Frontal cortex (tissue), 4 donors: ENCODE measurements at places on chromosomes 13 and 19. TPM values are rescaled to one million over a fixed set of nuclear protein-coding genes. Genes with fewer than 3 reads are reported as not detected.
A peak's percentile ranks its signal among the peaks of the same experiment; 100 is the strongest.

DNA sequence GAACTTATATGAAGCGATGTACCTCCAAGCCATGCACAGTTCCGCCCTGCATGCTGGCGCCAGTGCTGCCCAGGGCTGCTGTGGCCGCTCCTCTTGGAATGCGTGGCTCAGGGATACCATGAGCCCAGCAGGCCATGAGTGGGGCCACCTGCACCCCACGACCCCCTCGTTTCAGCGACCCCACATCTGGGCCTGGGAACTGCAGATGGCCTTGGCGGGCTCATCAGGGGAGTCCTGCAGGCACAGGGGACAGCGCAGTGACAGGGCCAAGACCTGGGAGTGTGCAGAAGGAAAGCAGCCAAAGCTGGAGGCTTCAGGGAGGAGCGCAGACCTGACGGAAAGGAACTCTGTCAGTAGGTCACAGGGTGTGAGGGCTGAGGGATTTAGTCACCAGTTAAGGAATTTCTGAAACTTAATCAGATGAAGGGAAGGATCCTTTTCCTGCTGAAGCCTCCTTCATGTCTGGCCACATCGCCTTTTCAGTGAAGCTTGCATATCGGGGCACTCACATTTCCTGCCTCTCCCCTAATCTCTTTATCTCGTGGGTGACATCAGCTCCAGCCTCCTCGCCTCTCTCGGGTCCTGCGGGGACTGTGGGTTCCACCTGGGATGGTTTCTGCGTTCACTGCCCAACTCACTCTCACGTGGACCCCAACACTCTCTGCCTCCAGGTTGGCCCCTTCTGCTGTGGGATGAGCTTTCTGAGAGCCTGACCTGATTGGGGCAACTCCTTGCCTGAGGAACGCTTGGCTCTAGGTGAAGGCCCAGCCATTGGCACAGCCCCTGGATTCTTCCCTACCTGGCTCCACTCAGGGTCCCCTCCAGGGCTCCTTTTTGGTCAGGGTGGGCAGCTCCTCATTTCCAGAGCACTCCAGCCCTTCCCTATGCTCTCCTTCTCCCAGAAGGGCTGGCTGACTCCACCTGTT, 123.5 kb downstream of the CRYL1 start:
- DNase-seq, result no peak

- peak; percentile 84 for DNase-seq
Observed at GRCh38 chr19:37719111-37719926, at the start of gene ZNF607. TSS of gene ZNF607 (minus strand) at chr19:37719761. CDS start at chr19:37711618, 8,143 bp downstream.

GRCh38 chr13:42707048-42707447, 74.3 kb upstream of the FAM216B start:
- no peak for DNase-seq

DNA sequence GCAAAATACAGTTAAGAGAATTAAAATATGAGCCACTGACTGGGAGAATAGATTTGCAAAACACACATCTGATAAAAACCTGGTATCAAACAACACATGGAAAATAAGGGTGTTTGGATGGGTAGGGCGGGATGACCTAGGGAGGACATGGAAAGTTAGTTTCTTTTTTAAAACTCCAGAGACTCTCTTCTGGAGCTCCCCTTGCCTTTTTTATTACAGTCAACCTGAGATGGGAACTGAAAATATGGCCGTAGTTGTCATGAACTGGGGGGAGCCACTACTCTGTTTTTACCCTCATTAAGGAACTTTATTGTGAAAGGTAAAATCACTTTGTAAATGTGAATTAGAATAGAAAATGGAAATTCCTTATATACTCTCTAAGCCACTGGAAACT, 113.0 kb downstream of the ATP11A start:
- DNase-seq, result no peak

- DNase-seq, result no peak
Observed at GRCh38 chr13:52366291-52366690, 39.7 kb downstream of the THSD1 start.

- no peak for DNase-seq
Observed at GRCh38 chr13:38814331-38814730, 127.5 kb downstream of the FREM2 start.

DNA sequence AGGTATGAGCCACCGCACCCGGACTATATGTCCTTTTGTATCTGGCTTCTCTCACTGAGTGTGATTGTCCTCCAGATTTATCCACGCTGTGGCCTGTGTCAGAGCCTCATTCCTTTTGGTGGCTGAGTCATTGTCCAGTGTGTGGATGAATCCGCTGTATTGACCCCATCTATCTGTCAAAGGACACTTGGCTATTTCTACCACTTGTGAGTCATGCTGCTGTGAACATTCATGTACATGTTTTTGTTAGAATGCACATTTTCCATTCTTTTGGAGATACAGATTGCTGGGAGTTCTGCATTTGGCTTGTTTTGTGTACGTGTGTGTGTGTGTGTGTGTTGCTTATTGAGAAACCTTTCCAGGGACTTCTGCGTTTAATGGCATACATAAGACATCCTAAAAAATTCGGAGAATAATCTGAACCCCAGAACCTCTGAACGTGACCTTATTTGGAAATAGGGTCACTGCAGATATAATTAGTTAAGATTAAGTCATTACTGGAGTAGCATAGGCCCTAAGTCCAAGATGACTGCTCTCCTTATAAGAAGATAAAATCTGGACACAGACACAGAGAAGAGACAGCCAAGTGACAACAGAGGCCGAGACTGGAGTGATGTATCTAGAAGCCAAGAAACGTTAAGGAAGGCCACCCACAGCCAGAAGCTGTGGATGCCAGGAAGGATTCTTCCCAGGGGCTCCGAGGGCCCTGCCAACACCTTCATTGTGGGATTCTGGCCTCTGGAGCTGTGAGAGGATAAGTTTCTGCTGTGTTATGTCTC, 4.9 kb upstream of the GIPC3 start:
- DNase-seq, result no peak

DNA sequence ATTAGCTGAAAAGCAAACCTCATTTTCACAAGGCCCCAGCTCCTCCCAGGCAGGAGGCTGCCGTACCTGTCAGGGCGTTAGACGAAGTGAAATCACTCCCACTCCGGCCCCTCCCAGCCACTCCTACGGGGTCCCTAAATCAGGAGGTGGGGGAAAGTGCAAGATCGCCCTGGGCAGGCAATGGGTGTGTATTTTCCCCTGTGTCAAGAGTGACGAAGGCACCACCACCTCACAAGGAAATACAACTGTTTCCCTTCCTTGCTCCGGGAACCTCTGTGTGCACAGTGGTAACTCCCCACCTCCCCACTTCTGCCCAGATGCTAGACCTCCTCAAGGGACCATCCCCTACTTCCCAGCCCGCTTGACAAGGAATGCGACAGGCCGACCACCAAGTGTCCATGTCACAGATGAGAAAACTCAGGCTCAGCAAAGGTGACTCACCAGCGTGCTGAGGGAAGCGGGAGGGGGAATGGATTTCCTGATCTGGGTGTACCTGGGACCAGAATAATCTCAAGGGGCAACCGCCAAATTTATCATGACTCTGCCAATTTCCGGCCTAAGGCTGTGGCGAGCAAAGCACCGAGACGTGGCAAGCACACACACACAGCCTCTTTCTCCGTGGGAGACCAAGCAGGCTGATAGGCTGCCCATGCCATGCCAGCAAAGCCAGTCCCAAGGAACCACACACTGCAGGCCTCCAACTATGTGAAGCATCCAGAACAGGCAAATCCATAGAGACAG, 7.3 kb downstream of the PPP6R1 start:
- DNase-seq, result no peak

GRCh38 chr13:76703621-76704288, 182.4 kb downstream of the KCTD12 start:
- DNase-seq, result no peak

- no peak for DNase-seq
Observed at GRCh38 chr19:5045029-5045428, 76.1 kb downstream of the KDM4B start.

DNA sequence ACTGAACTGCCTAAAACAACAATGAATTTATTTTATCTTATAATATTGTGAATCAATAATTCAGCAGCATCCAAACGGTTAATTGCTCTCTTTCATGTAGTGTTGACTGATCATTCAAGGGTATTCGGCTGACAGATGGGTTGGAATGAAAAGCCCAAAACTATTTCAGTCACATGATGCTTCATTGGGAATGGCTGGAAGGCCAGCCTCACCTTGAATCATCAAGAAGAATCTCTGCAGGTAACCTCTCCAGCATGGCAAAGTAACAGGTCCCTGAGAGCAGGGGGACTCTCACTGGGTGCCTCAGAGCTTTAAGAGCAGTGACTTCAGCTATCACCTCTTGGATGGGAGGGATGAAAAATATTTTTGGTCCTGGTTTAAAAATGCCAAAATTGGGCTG, 1395.7 kb downstream of the OLFM4 start:
- DNase-seq, result no peak

DNA sequence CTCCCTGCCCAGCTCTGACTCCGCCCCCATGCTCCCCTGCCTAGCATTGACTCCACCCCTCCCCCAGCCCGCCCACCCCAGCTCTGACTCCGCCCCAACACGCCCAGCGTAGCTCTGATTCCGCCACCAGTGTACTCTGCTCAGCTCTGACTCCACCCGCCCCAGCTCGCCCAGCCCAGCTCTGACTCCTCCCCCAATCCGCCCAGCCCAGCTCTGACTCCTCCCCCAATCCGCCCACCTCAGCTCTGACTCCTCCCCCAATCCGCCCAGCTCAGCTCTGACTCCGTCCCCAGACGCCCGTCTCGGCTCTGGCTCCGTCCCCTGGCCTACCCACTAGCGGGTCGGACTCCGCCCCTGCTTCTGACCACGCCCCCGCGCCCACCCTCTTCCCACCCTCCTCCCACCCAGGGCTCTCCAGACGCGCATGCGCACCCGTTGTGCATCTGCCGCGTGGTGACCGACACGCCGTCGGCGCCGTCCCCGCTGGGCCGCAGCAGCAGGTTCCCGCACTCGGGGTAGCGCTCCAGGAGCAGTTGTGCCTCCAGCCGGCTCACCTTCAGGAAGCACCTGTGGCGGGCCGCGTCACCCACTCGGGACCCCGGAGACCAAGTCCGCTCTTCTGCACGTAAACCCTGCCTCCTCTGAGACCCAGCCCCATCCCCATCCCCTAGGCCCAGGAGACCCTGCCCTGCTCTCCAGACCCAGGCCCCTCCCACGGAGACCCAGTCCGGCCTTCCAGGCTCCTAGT, 10.2 kb downstream of the STAP2 start:
- DNase-seq, result peak; percentile 98

DNA sequence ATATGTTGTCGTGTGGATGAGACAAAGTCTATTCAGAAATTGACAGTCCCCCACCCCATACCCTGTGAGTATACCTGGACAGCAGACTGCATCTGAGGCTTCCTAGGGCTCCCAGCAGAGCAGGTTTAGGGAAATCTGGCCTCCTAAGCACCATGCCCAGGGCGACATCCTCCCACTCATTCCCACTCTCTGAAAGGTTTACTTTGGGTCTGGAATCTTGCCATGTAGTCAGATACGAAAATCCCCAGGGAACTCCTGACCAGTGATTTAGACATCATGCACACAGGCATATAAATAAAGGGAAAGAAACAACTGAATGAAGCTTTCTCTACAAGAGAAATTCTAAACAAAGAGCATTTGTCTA, 717 bp upstream of the NALCN start:
- DNase-seq, result no peak

DNA sequence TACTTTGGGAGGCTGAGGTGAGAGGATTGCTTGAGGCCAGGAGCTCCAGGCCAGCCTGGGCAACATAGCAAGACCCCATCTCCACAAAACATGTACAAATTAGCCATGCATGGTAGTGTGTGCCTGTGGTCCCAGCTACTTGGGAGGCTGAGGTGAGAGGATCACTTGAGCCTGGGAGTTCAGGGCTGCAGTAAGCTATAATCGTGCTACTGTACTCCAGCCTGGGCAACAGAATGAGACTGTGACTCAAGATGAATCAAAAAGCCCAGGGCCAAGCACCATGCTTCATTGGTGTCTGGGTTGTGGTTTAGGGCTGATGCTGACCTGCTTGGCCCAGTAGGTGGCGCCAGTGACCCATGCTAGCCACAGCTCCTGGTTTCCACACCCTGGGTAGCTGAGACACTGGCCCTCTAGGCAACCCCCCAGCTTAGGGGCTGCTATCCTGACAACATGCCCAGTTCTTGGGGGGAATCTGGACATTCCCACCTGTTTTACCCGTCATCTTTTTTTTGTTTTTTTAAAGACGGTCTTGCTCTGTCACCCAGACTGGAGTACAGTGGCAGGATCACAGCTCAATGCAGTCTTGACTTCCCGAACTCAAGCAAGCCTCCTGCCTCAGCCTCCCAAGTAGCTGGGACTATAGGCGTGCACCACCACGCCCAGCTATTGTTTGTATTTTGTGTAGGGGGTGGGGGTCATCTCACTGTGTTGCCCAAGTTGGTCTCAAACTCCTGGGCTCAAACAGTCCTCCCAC, 5.5 kb downstream of the CCDC124 start:
- peak; percentile 90 for DNase-seq

DNA sequence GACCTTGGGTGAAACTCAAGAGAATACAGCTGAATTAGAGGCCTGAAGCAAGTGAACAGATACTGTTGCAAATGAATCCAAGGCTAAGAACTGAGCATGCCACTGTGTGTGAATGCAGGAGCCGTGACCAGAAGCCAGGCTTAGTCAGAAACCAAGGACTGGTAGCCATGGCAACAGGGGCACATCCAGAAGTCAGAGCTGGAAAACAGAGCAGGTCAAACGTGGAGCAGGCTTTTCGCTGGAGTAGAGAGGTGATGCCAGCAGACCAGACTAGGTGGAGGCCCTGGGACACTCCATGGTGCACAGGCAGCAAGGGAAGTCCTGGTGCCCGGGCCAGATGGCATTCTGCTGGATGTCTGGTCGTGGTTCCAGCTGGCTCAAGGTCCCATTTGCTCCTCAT, 564.1 kb downstream of the PCDH9 start:
- DNase-seq, result peak; percentile 8

DNA sequence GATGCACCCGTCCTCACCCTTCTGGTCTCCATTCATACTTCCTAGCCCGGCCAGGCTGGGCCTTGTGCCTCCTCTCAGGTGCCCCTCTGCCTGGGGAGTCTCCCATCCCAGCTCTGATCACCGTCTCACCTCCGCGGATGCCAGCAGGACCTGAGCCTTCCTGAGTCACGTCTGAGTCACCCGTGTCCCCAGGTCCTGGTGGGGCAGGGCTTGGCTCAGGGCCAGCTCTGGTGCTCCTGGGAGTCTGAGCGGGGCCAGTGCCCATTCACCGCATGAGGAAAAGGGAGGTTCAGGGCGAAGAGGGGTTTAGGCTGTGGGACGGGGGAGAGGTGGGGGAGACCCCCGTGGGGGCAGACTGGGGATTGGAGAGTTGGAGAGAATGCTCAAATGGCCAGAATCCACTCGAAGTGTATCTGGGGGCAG, 593 bp downstream of the ATP8B3 start:
- DNase-seq, result peak; percentile 78

Gene SGCG
- 0.82 TPM for total RNA-seq

Gene ZNF536
- total RNA-seq, result 22.4 TPM

Gene ZSCAN4
- not detected for total RNA-seq

Gene IER2
- total RNA-seq, result 9.0 TPM

Gene TUBA3C
- not detected for total RNA-seq

Gene CSNK1G2
- total RNA-seq, result 41.6 TPM

Gene SHD
- total RNA-seq, result 2.0 TPM

Gene SIGLECL1
- not detected for total RNA-seq

Gene CEACAM4
- total RNA-seq, result not detected

Gene POGLUT2
- total RNA-seq, result 9.8 TPM

Gene C13orf42
- total RNA-seq, result under 0.01 TPM
